ENCODE measurements at places on chromosomes 12 and 14. TPM values are rescaled to one million over a fixed set of nuclear protein-coding genes. Genes with fewer than 3 reads are reported as not detected.

The TMPRSS12 gene
- 65.6 TPM for polyA plus RNA-seq

The IKBIP gene
- 3.7 TPM for polyA plus RNA-seq

The HOXC10 gene
- polyA plus RNA-seq = 4.3 TPM

The YEATS4 gene
- 112 TPM for polyA plus RNA-seq

The ADAMTS20 gene
- 0.26 TPM for polyA plus RNA-seq

The PROX2 gene
- polyA plus RNA-seq = 0.08 TPM

The TAS2R9 gene
- polyA plus RNA-seq = not detected

The B3GNT4 gene
- 2.1 TPM for polyA plus RNA-seq

The LMNTD1 gene
- polyA plus RNA-seq = 22.9 TPM

The TPPP2 gene
- 490 TPM for polyA plus RNA-seq

GRCh38 chr14:30369502-30370180 lies 189.3 kb upstream of the G2E3 start:
- DNase-seq = no peak
- H3K27me3 ChIP-seq = no peaks in the 10 kb centered on the region
- H3K36me3 ChIP-seq = no peaks in the 10 kb centered on the region
- H3K4me3 ChIP-seq = no peak overlapping the region
- H3K27ac ChIP-seq = no peak overlapping the region

GRCh38 chr14:93017898-93018297 lies 94.9 kb downstream of the CHGA start:
- H3K4me1 ChIP-seq = peaks cover 50% of the 10 kb centered on the region
- H3K36me3 ChIP-seq = no peaks in the 10 kb centered on the region
- no peaks in the 10 kb centered on the region for H3K27me3 ChIP-seq

GRCh38 chr12:99119449-99119848 lies 474.4 kb downstream of the APAF1 start:
- H3K27ac ChIP-seq = no peak overlapping the region
- no peaks in the 10 kb centered on the region for H3K4me1 ChIP-seq
- no peaks in the 10 kb centered on the region for H3K36me3 ChIP-seq
- no peak overlapping the region for H3K4me3 ChIP-seq
- no peaks in the 10 kb centered on the region for H3K27me3 ChIP-seq

- no peaks in the 10 kb centered on the region for H3K36me3 ChIP-seq
These were observed 46.0 kb upstream of the MANSC4 start for GRCh38 chr12:27826076-27826475.

- no peaks in the 10 kb centered on the region for H3K36me3 ChIP-seq
- H3K27me3 ChIP-seq = no peaks in the 10 kb centered on the region
- H3K4me1 ChIP-seq = no peaks in the 10 kb centered on the region
- DNase-seq = no peak
These were observed 101.1 kb downstream of the OTOGL start for GRCh38 chr12:80200414-80200813.

DNA sequence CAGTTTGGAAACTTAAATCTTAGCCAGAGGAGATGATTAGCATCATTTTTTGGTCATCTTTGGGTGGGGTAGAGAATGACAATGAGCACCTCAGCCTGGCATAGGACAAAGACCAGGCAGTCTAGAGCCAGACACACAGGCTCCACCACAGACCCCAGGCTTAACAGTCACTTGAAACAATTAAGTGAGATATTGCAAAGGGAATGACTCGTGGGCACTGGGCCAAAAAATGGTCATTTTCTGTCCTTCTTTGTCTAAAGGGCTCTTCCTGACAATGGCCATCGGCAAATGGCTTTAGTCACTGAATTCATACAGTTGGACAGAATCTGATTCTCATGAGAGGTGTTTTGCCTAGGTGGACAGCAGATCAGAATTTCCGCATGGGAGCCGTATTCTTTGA lies 78.0 kb upstream of the DICER1 start:
- peaks cover 13% of the 10 kb centered on the region for H3K4me1 ChIP-seq
- H3K27me3 ChIP-seq = no peaks in the 10 kb centered on the region
- H3K27ac ChIP-seq = no peak overlapping the region
- H3K36me3 ChIP-seq = no peaks in the 10 kb centered on the region

GRCh38 chr12:107759410-107759809 lies 1.5 kb downstream of the PRDM4 start:
- no peaks in the 10 kb centered on the region for H3K27me3 ChIP-seq
- DNase-seq = no peak
- H3K4me1 ChIP-seq = peaks cover 15% of the 10 kb centered on the region
- no peaks in the 10 kb centered on the region for H3K36me3 ChIP-seq
- H3K4me3 ChIP-seq = no peak overlapping the region

GRCh38 chr14:33475623-33476022 lies 475.3 kb downstream of the EGLN3 start:
- H3K36me3 ChIP-seq = no peaks in the 10 kb centered on the region
- no peak overlapping the region for H3K4me3 ChIP-seq
- no peaks in the 10 kb centered on the region for H3K4me1 ChIP-seq
- no peaks in the 10 kb centered on the region for H3K27me3 ChIP-seq
- H3K27ac ChIP-seq = no peak overlapping the region

- H3K27ac ChIP-seq = no peak overlapping the region
- H3K36me3 ChIP-seq = no peaks in the 10 kb centered on the region
- H3K4me3 ChIP-seq = no peak overlapping the region
- DNase-seq = no peak
- no peaks in the 10 kb centered on the region for H3K27me3 ChIP-seq
These were observed 44.1 kb upstream of the PZP start for GRCh38 chr12:9252256-9252655.

DNA sequence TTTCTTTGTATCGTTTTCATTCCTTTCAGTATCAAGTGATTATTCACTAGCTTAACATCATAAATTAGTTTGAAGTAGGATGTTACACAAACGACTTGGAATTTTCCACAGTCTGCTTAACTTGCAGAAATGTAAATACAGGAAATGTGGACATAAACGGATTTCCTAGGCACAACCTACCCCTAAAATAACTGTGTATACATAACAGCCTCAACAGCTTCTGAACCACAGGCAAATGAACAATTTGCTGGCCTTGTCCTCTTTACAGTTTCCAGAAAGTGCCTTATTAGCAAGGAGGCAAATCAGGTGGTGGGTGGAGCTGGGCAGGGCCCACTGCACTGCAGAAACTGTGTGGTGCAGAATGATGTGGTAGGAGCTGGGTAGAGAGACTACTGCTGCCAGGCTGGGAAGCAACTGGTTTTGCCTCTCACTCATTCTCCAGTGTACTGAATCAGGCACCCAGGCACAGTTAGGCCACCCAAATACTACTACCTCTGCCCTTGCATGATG lies 14.1 kb downstream of the DRAM1 start:
- H3K36me3 ChIP-seq = no peaks in the 10 kb centered on the region
- H3K4me1 ChIP-seq = no peaks in the 10 kb centered on the region
- H3K4me3 ChIP-seq = no peak overlapping the region
- no peak overlapping the region for H3K27ac ChIP-seq
- DNase-seq = peak; percentile 21

GRCh38 chr12:19550626-19551025 lies 111.3 kb downstream of the AEBP2 start:
- no peaks in the 10 kb centered on the region for H3K36me3 ChIP-seq
- no peak overlapping the region for H3K4me3 ChIP-seq
- peaks cover 20% of the 10 kb centered on the region for H3K4me1 ChIP-seq
- DNase-seq = no peak
- H3K27me3 ChIP-seq = no peaks in the 10 kb centered on the region
- H3K27ac ChIP-seq = no peak overlapping the region

DNA sequence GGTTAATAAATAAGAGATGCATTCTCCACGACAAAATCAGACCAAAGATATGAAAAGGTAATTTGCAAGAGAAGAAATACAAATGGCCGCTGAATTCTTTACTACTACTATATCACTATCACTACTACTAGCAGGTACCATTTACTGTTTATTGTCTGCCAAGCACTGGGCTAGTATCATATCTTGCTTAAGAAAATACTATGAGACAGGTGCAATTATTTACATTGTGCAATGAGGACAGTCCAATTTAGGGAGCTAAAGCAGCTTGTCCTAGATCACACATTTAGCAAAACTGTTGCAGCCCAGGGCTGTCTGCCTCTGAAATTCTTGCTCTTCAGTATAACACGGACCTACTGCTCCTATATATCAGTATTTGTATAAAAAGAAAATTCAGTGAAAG lies 52.8 kb downstream of the CRADD start:
- no peaks in the 10 kb centered on the region for H3K36me3 ChIP-seq
- H3K27ac ChIP-seq = no peak overlapping the region
- H3K4me3 ChIP-seq = no peak overlapping the region
- no peaks in the 10 kb centered on the region for H3K27me3 ChIP-seq
- no peak for DNase-seq
